SK-N-DZ (cell line): ENCODE measurements at places on chromosomes 12 and 14.

DNA sequence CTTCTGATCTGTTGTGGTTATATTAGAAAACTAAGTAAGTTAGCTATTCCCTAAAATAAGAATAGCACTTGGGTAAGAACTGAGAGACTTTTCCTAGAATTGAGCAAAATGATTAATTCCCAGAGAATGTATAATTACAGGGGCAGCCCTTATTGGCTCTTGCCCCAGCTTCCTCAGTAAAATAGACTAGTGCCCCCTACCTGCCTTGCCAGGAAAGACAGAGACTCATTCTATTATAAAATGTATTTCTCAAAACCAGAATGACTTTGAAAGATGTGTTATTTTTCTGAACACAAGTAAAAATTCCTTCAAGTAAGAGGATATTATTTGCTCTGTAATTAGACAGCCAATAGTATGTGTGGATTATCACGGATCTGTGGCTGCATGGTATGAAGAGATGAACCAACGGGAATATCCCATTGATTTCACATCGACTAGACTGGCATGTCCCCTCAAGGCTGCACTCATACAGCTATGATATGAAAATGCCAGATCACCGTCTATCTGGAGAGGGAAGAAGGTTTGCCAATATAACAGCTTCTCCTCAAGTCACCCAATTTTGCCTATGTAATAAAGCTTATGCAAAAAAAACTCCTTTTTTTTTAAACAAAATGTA is 7.4 kb upstream of the GLRX5 start:
- peak; percentile 16 for DNase-seq

DNA sequence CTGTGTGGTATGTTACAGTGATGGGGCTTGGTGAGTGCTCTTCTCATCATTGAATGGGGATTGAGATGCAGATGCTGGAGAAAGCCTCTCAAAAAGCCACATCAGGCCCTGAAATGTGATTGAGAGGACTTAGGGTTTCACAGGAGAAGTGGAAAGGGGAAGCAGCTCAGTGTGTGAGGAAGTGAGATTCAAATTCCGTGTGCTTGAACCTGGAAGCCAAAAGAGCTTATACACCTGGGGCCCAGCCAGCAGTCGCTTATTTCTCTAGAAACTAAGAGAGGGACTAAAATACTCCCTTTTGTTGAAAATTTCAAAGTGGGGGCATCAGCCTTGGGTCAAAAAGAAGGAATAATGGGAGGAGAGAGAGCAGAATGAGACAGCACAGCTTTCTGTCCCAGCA is 39.1 kb upstream of the GZMB start:
- no peak for DNase-seq

DNA sequence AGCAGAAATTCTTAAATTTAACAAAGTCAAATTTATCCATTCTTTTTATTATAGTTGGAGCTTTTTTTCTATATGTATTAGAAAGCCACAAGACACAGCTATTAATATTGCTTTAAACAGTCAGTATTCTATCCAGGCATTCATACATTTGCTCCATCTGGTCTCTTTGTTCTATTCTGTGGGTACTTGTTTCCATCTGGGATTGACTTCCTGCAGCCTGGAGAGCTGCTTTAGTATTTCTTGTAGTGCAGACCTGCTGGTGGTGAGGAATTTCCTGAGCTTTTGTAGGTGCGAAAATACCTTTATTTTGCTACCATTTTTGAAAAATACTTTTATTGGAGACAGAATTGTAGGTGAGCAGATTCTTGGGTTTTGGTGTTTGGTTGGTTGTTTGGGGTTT is 29.0 kb downstream of the CCDC60 start:
- DNase-seq: no peak

DNA sequence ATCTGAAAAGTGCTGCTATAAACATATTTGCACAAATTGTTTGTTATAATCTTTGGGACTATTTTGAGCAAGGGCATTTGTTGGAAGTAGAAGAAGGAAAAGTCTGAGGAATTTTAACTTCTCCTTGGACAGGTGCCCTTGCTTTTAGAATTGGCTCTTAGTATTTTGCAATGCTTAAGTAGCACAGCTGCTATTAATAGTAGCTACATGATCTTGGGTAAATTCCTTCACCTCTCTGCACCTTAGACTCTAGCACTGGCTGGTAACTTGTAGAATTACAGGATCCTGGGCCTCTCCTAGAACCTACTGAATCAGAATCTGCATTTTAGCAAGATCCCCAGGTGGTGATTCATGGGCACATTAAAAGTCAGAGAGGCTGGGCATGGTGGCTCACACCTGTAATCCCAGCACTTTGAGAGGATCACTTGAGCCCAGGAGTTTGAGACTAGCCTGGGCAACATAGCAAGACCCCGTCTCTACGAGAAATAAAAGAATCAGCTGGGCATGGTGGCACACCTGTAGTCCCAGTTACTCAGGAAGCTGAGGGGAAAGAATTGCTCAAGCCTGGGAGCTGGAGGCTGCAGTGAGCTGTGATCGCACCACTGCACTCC is 10.8 kb upstream of the TMEM120B start:
- no peak for DNase-seq

GRCh38 chr12:67761566-67761965 is 113.0 kb downstream of the DYRK2 start:
- DNase-seq: no peak

DNA sequence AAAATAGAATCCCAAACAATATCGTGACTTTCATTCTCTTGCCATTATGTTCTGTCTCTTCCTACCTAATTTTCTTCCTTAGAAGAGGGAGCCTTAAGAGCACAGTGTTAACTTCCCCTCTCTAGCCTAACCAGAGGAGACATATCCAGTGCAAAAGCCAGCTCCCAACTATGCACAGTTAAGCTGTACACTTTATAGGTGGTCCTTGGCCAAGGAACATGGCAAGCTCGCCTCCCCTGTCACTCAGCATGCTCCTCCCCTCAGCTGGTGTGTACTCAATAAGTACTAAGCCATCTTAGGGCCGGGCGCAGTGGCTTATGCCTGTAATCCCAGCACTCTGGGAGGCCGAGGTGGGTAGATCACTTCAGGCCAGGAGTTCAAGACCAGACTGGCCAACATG is 255.1 kb upstream of the TMPO start:
- no peak for DNase-seq

- peak; percentile 45 for DNase-seq
Observed at GRCh38 chr12:93773122-93773871, 96.1 kb downstream of the CRADD start.

GRCh38 chr12:32609966-32610365 is 69.1 kb upstream of the DNM1L start:
- no peak for DNase-seq

- DNase-seq: no peak
Observed at GRCh38 chr14:93880021-93880820, 46.9 kb upstream of the FAM181A start.

GRCh38 chr14:85531141-85531586 is 1.2 kb downstream of the FLRT2 start:
- peak; percentile 74 for DNase-seq
